ENCODE measurements at places on chromosomes 16 and 17.

- peak; percentile 58 for DNase-seq
Measured at GRCh38 chr17:68777243-68777855, 176.2 kb upstream of the FAM20A start.

DNA sequence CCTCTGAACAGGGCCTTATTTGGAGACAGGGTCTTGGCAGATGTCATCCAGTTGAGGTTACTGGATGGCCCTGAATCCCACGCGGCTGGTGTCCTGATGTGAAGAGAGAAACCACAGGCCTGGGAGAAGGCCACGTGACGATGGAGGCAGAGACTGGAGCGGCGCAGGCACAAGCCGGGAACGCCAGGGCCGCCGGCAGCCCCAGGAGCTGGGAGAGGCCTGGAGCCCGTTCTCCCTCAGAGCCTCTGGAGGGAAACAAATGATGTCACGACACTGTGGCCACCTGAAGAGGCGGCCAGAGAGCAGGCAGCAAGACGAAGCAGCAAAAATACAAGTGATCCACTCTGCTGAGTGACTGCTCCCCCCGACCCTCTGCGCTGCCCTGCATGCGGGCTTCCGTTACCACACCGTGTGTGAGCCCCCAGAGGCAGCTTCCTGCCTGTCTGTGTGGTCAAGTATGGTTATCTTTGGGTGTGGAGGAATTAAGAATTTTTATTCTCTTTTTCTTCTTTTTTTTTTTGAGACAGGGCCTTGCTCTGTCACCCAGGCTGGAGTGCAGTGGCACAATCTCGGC lies 11.6 kb downstream of the CD7 start:
- no peak for DNase-seq

DNA sequence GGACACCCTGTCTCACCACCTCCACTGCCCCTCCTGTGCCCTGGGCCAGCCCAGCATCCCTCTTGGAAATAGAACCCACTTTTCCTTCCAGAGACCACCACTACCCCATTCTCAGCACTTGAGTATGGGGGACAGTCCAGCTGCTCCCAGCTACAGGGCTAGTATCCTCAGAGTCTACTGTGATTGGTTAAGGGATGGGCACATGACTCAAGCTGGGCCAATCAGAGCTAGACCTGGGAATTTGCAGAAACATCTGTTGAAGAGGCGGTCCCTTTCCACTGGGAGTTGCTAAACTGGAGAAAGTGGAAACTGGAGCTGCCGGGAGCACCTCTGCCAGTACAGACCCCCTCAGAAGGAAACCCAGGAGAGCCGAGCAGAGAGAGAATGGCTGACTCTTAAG lies 156.6 kb downstream of the GSG1L start:
- no peak for DNase-seq

DNA sequence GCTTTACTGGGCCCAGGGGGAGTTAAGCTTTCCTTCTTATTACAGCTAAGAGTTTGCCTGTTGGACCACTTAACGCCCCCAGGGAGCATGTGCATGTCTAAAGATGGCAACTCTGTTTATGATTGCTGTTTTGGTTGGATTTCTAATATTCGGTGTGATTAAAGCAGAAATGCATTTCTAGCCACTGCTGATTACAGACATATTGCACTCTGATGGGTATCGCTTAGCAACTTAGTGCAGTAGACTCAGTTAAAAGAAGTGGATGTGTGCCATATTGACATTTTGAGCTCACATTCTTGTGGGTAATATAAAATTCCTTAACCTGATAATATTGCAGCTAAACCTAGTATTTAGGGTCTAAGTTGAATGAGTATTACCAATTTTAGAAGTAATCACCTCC lies 4.2 kb downstream of the NF1 start:
- no peak for DNase-seq

DNA sequence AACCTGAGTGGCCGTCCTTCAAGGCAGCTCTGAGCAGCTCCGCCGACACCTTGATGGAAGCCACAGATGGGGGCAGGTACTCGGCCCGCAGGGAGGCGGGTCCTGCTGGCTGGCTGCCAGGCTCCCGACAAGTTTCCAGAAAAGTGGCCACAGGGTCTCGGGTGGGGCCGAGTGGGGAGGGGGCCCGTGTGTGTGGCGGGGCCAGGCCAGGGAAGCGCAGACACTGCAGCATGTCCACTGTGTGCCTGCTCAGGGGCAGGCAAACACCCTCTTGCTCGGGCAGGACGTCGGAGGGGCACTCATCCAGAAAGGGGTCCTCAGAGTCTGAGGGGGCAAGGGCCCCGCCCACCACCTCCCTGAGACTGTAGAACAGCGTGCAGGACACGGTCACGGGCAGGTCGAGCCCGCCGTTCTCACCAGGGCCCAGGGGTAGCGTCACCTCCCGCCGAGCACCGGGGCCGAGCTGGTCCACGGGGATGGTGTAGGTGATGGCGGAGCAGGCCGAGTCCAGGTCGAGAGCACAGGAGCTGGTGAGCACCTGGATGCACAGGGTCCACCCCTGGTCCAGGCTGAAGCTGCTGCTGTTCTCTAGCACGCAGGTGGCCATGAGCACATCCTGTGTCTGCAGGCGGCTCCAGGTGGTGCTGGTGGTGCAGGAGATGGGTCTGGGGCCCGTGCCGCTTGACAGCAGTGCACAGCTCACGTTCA lies 5.1 kb downstream of the FAAP100 start:
- DNase-seq: no peak

DNA sequence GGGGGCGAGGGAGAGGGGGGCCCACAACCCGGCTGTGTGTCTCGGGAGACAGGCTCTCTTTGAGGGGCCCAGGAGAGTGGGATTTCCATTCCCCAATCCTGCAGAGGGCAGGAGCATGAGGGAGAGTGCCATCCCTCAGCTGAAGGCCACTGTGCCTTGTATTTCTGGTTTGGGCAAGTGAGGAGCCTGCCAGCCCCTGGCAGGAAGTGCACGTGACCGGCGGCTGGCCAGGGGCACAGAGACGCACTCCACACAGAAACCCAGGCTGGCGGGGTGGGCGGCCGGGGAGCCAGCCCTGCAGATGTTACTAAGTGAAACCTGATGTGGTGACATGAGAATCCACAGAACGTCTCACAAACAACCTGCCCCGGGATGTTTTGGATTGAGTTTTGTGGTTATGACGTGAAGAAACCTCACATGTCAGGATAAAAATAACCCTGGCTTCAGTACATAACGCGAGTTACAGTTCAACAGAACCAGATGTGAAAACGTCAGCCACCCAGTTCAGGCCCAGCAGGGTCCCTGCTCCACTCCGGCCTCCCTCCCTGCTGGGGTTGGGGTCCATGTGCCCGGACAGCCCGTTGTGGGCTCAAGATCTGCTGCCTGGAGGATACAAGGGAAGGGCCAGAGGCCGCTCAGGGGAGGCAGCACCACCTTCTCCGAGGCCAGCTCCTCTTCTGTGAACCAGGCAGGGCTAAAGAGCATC lies 51.7 kb upstream of the MTSS2 start:
- DNase-seq: no peak

DNA sequence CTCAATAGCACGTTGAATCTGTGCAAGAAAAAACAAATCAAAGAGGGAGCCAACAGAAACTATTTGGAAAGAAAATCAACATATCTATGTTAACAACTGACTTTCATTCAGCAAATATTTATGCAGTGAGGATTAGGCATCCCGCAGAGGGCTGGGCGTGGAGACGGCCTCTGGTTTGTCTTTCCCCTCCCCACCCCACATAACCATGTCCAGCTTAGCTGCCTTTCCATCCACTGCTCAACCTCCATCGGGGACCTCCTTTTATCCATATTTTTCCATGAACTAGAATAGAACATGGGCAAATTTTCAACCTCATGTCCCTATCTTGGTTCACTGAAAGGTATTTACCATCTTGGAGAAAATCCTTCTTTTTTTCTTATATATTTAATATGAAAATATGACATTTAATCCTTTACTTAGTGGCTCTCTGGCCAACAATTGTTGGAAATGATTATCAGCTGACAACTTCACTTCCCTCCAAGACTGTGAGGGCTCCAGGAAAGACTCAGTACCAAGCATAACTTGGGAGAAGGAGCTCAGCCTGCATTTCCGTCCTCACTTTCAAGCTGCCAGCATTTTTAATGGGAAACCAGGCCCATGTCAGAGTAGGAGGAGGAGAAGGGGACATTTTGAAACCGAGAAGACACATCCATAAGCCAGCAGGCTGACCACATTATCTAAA lies 462.6 kb upstream of the MAF start:
- no peak for DNase-seq

DNA sequence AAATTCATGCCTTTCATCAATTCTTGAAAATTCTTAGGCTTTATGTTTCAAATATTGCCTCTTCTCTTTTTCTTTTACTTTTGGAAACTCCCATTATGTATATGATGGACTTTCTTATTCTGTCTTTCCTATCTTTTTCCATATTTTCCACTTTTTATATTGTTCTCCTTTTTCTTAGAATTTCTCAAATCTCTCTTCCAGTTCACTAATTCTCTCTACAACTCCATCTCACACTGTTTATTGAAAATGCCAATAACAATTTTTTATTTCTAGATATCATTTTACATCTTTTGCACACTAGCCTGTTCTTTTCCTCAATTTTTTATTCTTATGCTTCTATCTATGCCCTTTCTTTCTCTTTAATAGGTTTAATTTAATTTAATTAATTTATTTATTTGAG lies 43.8 kb upstream of the EFCAB3 start:
- no peak for DNase-seq

DNA sequence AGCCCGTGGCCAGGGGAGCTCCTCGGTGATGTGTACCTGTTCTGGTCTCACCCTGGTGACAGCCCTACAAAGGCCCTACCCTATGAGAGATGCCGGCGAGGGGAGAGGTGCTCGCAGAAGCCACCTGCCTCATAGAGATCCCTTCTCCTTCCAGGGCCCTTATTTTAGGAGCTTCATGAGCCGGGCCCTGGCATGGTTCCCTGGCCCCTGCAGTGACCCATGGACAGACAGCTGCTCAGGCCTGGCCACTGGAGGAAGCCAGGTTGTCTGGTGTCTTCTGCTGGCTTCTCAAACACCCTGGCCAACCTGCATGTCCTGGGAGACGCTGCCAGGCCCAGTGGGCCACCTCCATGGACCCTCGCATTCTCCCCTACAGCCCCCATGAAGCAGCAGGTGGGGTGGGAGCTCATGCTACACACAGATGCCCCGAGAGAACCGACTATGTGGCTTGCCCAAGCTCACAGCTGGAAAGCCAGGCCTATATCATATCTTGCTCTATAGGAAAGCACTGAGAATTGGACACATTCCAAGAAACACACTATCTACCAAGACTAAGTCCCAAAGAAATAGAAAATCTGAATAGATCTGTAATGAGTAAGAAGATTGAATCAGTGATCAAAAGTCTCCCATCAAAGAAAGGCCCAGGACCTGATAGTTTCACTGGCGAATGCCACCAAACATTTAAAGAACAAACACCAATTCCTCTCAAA lies 7.2 kb upstream of the AATK start:
- DNase-seq: no peak

DNA sequence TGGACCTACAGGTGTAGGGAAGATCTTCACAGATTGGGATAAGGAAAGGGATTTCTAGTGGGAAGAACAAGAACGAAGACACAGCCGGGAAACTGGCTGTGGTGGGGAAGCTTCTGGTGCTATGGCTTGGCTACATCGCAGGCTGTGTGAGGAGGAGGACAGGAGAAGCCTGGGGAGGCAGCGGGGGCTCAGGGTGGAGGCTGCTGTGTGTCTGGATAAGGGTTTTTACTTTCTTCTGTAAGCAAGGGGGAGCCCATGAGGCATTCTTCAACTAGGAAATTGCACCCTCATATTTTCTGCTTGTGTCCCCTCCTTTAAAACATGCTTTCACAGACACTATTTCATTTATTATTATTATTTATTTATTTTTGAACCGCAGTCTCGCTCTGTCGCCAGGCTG lies 2.9 kb upstream of the RHBDF2 start:
- DNase-seq: no peak

- DNase-seq: no peak
Measured at GRCh38 chr17:79024901-79025737, 1.1 kb downstream of the C1QTNF1 start.

DNA sequence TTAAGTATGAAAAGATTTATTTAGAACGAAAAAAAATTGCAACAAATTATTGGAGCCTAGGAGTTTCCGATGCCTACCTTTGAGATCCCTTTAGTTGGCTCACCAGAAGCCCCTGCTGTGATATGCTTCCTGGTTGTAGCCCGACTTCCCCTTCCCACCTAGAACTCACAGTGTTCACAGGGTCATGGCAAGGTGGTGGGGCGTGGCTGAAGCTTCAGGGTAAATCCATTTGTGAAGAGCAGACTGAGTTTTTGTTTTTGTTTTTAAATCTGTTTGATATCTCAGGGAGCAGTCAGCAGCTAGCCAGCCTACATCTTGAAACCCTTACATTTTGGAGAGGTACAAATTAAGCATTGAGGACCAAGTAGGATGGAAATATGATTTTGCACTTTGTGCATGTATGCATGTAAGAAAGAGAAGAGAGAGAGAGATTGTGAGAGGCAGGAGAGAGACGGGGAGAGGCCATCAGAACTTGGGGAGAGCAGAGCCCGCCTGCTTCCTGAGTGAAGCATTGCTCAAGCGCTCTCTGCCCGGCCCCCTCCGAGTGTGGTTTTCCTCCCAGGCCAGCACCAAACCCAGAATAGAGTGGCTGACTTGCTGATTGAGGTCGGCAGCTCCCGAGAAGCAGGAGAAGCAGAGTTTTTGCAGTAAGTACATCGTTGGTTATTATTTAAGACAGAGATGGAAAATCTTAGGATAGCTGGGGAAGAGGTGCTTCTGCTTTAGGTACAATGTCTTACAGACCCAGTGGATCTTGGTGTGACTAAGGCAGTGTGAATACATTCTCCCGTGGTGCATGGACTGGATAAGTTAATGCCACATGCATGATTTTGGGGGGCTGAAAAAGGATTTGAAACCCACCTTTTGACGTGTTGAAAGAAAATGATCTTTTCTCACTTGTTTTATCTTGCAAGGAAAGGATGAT lies 64.2 kb downstream of the SPECC1 start:
- no peak for DNase-seq

DNA sequence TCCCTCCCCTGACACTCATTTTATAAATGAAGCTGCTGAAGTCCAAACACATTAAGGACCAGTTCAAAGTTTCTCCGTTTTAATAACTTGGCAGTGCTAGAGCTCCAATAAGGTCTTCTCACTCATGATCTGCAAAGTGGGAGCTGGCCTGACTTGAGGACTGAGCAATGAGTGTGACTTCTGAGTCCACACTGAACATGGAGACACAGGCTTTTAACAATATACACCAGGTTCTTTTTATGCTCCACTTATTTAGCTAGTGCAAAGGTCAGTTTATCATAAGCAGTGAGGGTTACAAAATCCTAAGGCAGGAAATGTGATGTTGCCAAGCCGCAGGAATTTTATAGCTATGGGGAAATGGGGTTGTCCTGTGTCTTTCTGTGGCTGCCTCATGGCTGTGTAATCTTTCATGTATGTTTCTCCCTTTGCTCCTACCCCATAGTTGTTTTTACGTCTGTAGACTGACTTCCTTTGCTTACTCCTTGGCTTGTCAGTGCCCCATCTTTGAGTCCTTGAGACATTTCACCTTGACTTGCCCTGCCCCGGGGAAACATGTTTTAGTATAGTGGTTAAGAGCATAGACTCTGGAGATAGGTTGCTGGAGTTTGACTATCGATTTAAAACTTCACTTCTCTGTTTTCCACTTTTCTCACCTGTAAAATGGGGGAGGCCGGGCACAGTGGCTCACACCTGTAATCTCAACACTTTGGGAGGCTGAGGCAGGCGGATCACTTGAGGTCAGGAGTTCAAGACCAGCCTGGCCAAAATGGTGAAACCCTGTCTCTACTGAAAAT lies 12.2 kb upstream of the MMD start:
- no peak for DNase-seq
